ENCODE measurements at places on chromosomes 11 and 22. TPM values are rescaled to one million over a fixed set of nuclear protein-coding genes. Genes with fewer than 3 reads are reported as not detected.

CNTF gene
- total RNA-seq: 4.1 TPM

NAV2 gene
- 0.37 TPM for total RNA-seq

CYTH4 gene
- total RNA-seq: 124 TPM

MN1 gene
- 0.13 TPM for total RNA-seq

PMM1 gene
- 41.0 TPM for total RNA-seq

WT1 gene
- total RNA-seq: not detected

DNA sequence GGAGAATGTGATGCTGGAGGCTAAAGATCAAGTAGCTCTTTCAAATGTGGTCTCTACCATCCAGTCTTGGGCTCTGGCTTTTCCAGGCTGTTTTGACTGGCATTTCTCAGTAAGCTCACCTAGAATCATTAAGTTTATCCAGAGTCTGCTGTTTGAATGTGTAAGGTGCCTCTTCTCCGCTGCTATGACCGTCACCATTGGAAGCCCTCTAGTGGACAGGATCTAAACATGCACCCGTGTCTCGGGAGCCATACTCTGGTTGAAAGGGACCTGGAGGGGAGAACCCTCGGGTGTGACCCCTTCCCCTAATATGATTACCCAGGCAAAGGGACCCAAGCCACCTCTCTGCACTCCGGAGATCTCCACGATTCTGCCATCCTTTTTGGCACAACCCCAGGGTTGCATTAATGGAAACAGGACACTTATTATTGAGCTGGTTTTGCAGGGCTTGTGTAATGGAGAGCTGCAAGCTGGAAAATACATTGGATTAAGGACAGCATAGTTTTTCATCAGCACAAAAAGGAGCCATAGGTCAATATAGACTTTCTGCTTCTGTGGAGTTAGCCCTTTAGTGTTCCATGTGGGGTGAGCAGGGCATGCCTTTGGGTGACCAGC lies 191.0 kb upstream of the LARGE1 start:
- no peak for ATAC-seq

- ATAC-seq: no peak
These were observed 100.4 kb downstream of the OSBP2 start for GRCh38 chr22:30795118-30795517.

GRCh38 chr11:67435727-67436458 lies 1.6 kb downstream of the PTPRCAP start:
- ATAC-seq: peak; percentile 1

DNA sequence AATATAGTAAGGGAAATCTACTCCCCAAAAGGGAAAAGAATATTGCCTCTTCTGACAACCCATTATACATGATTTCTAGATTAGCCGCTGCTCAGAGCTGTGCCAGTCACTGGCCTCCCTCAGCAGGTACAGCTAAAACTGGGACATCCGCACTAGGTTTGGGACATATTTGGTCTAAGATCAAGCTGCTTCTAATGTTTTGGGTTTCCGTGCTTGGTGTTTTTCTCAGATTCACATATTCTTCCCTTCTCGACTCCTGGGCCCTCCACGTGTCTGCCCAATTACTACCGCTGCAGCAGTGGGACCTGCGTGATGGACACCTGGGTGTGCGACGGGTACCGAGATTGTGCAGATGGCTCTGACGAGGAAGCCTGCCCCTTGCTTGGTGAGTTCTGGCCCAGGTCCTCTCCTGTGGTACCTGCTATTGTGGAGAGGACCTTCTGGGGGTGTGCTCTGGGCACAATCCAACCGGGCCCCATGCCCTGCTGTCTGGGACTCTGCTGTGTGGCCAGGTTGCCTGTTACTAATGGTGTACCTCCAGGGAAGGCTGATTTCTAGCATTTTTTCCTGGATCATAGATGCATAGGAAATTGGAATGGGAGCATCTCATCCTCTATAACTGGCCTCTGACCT lies 138.1 kb upstream of the SORL1-AS1 start:
- no peak for ATAC-seq

GRCh38 chr11:18394928-18395734 lies 768 bp downstream of the LDHA start:
- ATAC-seq: no peak

- ATAC-seq: no peak
These were observed 568.5 kb downstream of the KCNA4 start for GRCh38 chr11:29448246-29448877.

- ATAC-seq: no peak
These were observed 133.0 kb downstream of the NAV2 start for GRCh38 chr11:19845626-19846025.
